ENCODE measurements at places on chromosomes 5 and 9. TPM values are rescaled to one million over a fixed set of nuclear protein-coding genes. Genes with fewer than 3 reads are reported as not detected.
A peak's percentile ranks its signal among the peaks of the same experiment; 100 is the strongest.

- no peak for DNase-seq
Measured at GRCh38 chr5:40346901-40347300, 332.8 kb upstream of the PTGER4 start.

GRCh38 chr5:31639481-31640411 lies 815 bp downstream of the PDZD2 start:
- no peak for DNase-seq

OBP2B gene
- total RNA-seq: not detected

GRCh38 chr9:77616191-77616590 lies 31.9 kb downstream of the GNA14 start:
- DNase-seq: peak; percentile 8

DNA sequence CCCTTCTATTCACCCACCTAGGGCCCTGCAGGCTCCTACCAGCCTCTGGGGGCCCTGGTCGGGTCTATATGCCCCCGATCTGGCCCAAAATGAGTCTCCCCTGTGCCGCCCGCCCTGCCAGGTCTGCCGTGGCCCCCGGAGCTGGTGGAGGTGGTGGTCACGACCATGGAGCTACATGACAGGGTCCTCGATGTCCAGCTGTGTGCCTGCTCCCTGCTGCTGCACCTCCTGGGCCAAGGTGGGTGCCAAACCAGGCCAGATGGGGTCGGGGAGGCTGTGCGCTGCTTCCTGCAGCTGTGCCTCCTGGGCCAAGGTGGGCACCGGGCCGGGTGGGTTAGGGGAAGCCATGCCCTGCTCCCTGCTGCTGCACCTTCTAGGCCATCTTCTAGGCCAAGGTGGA lies 17.5 kb downstream of the REXO4 start:
- no peak for DNase-seq

DNA sequence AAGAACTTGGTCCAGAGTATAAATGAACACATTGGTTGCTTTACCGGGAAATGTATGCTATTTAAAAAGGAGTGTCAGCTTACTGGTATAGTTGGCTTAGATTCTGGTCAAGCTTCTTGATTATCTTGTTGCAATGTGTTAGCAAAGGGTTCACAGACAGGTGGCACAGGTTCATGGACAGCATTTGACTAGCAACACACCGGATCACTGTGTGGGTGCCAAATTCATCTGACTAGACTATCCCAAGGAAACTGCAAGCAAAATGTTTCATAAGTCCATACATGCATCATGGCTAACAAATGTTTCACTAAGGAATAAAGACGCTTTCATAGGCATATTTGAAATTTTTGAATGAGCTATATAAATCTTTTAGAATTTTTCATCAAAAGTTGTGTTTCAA lies 274.1 kb downstream of the PLK2 start:
- no peak for DNase-seq

- DNase-seq: no peak
Measured at GRCh38 chr9:77024776-77025545, 5.5 kb downstream of the FOXB2 start.

GRCh38 chr5:92749943-92750342 lies 831.1 kb downstream of the NR2F1-AS1 start:
- DNase-seq: peak; percentile 38

FBP2 gene
- not detected for total RNA-seq

GRCh38 chr9:121071756-121072421 lies 2.9 kb upstream of the CNTRL start:
- peak; percentile 64 for DNase-seq

SEC24A gene
- total RNA-seq: 18.8 TPM

DNA sequence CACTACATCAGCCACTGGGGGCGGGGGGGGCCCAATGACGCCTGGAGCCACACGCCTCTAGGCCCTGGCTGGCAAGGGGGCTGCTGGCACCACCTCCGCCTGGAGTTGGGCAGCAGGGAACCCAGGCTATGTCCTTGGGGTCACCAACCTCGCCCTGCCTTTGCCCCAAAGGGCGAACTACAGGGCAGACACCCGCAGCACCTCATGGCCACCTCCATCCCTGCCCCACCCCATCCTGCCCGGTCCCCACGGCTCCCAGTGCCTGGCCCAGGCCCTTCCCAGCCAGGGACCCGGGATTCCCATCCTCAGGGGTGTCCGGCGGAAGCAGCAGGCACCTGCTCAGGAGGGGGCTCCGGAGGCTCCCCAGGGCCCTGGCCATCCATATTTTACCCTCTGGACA lies 37.0 kb downstream of the NACC2 start:
- no peak for DNase-seq

- DNase-seq: no peak
Measured at GRCh38 chr9:90024409-90024808, 419.6 kb downstream of the GADD45G start.

DNA sequence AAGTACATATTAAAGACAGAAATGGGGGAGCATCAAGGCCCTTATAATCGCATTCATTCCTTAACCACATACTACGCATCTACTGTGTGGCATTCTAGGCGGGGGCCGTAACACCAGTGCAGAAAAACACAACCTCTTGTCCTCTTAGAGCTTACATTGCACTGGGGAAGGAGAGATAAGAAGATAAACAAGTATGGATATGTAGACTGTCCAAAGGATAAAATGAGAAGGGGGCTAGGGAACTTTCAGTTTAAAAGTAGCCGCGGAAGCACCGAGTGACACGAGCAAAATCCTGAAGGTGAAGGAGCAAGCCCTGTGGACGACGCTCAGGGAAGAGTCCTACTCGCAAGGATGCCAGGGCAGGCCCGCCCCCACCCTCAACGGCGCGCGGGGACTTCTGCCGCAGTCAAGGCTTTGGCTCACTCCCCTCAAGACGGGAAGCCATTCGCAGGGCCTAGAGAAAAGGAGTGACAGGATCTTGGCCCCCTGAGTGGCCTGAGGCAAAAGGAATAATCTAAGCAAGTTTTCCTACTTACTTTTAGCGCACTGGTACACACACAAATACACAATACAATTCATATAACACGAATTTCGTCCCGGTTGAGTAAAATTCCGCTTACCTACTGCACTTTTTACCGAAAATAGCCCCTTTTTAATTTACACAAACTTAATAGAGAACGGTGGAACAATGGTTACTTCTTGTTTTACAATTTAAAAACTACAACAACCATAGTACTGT lies 1.3 kb upstream of the NIPBL start:
- DNase-seq: peak; percentile 44

- no peak for DNase-seq
Measured at GRCh38 chr5:124342584-124342983, 403.9 kb downstream of the ZNF608 start.

DNA sequence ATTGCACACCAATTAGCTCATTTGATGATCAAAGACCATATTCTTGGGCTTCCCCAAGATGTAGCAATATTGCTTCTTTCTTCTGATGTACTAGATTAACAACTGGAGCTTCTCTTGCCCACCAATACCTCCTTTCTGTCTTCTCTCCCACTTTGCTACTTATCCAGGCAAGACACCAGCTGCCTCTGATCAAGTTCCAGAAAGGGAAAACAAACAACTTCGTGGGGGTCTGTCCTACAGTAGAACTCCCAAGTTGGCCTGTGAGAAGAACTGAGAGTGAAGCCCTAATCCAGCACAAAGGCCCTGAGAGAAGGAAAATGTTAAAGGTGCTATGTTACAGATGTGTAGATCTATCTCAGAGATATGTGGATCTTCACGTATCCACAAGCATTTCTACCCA lies 44.9 kb downstream of the ADAMTS12 start:
- no peak for DNase-seq

DNA sequence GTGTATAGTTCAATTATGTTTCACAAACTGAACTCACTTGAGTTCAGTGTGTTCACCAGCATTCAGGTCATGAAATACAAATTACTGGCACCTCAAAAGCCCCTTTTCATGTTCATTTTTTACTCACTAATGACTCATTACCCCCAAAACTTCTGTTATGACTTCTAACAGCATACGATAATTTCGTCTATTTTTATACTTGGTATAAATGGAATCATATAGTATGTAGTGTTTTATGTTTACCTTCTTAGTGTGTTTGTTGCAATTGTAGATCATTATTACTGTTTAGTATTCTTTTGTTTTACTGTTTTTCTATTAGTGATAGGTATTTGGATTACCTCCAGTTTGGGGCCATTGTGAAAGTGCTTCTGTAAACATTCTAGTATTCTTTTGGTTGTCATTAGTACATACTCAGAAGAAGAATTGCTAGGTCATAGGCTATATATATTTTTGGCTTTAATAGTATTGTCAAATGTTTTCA lies 33.4 kb downstream of the DDX4 start:
- DNase-seq: no peak

DNA sequence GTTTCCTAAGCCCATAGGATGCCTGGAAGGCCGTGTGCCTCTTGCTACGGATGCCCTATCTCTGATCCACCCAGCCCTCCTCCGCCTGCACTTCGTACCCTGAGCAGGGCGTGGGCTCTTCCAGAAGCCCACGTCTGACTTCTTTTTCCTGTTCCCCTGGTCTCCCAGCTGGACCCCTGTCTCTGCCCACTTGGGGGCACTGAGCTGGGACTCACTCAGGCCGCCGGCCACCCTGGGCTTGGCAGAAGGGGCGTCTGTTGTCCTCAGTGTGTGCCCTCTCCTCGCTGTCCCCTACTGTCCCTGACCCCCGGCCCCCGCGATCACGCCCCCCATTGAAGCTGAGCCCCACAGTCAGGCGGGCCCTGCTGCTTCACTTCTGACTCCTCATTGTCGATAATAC lies 22.0 kb upstream of the RXRA start:
- DNase-seq: no peak

- no peak for DNase-seq
Measured at GRCh38 chr5:157902449-157903116, 43.6 kb upstream of the CLINT1 start.

DNA sequence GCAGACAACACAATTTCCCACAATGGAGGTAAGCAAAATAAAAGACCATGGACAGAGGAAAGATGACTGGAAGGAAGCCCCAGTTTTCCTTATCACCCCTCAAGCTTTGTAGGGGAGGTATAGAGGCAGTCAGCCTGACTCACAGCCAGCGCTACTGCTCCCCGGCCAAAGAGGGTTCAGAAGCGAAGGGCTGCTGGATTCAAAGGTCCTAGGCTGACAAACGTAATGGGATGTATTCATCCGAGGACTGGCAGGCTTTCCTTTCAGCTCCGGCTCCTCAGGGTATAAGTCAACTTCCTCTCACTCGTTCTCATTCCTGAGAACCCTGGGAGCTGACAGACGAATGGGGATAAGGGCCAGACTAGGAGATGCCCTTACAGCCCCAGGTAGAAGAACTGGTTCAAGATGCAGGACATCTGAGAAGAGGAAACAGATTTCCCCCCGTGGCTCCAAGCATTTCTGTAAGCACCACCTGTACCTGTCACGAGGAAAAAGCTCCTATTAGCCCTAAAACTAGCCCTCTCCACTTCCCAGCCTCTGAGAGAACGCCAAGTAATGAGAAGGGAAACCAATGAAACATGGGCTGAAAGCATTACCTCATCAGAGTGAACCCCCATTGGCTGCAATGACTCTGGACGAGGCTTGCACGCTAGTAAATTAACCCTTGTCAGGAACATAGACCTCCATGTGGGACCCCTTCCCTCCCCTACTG lies 22.1 kb upstream of the FAM13B start:
- DNase-seq: no peak

IL11RA gene
- total RNA-seq: 19.9 TPM

DNA sequence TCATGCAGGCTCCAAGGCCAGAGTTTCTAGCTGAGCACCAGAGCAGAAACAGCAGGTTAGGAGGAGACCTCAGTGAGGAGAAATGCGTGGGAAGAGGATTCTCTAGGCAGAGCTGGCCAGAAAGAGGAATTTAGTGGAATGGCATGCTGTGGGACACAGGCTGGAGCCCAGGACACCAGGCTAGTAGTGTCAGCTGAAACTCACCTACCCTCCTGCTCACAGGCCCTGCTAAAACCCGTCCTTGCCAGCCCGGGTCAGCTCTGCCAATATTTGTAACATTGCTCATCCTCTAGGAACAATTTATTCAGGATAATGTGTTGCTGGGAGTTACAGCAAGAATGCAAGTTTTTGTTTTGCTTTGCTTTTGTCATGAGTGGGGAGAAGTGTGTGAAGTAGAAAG lies 40.2 kb upstream of the AGXT2 start:
- peak; percentile 32 for DNase-seq

GRCh38 chr5:89246864-89247263 lies 363.9 kb upstream of the MEF2C start:
- no peak for DNase-seq

DNA sequence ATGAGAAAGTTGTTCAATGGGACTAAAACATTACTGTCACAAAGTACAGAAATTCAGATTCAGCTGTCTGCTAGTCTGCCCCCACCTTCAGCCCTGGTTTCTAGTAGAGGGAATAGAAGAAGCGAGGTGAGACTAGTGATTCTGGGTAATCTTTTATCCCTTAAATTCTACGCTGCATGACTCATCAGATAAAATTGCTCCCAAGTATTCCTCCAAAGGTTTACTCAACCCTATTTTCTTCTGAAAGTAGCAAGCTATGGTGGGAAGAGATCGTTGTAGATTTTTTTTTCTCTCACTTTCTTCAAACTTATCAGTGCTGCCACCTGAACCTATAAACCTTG lies 318.9 kb upstream of the RIOK2 start:
- DNase-seq: peak; percentile 19

GRCh38 chr5:82684659-82685058 lies 392.5 kb downstream of the TMEM167A start:
- DNase-seq: no peak

- DNase-seq: peak; percentile 74
Measured at GRCh38 chr5:139637438-139638089, 10.6 kb upstream of the CXXC5 start.

- DNase-seq: no peak
Measured at GRCh38 chr5:52685971-52686370, 101.7 kb upstream of the ITGA1 start.

GRCh38 chr5:168312606-168313295 lies 21.3 kb downstream of the WWC1 start:
- peak; percentile 73 for DNase-seq

DNA sequence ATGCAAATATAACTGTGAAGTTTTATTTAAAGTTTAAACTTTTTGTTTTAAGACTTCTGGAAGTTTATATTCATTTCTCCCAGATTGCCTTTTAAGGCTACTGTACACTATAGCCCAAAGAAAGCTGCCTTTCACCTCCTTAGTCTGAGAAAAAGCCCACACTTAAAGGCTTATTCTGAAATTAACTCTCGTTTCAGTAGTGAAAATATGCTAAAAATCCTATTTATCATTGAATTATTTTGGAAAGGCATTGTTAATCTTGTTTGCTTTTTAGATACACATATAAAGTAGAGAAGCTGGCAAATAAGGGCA lies 3.3 kb upstream of the PURA start:
- DNase-seq: no peak

- DNase-seq: no peak
Measured at GRCh38 chr9:21119093-21119770, 22.4 kb downstream of the IFNW1 start.

DNA sequence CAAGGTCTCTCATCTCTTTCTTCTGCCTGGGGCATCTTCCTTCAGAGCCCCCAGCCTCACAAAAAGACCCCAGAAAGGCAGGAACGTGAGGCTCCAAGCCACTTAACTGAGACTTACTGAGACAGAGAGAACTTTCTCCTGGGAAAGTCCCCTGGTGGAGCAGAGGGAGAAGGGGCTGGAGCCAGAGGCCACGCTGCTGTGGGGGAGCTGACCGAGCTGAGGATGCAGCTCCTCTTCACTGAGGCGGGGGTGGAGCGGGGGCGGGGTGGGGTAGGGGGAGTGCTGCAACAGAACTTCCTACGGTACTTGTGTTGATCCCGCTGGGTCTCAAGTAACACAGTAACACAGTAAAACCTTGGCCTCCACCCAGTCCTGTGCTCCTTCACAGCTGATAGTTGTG lies 204.0 kb downstream of the FSTL4 start:
- DNase-seq: no peak

PCDHGB7 gene
- 0.52 TPM for total RNA-seq

Measured in LHCN-M2 (cell line).